ENCODE measurements at places on chromosomes 3 and 15. TPM values are rescaled to one million over a fixed set of nuclear protein-coding genes. Genes with fewer than 3 reads are reported as not detected.

GRCh38 chr3:119595639-119596334 is 1.9 kb upstream of the PLA1A start:
- DNase-seq: no peak

DNA sequence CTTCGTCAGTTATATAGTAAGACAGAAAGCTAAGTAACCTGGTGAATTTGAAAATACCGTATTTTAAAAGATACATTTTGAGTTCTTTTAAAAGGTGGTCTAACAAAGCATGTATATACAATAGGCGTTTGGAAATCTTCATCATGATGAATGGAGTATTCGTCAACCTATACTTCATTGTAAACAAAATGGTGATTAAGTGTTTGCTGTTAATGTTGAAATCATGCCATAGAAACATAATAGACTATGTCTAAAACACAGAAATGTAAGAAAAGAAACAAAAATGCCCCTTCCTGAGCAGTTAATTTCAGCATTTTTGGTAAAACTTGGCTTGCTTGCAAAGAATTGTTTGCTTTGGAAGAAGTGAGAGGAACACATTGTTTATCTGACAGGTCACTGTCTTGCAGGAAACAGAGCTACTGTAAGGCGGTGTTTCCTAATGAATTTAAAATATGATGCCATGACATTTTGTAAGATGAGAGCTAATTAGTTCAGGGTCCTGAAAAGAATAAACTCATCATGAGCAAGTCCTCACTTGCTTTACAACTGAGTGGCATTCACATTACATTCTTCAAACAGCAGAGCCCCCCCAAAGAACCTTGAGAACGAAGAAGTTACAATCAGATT is 126.7 kb downstream of the SERPINI1 start:
- no peak for DNase-seq

- no peak for DNase-seq
Observed at GRCh38 chr3:71453319-71453718, 130.2 kb downstream of the FOXP1 start.

DNA sequence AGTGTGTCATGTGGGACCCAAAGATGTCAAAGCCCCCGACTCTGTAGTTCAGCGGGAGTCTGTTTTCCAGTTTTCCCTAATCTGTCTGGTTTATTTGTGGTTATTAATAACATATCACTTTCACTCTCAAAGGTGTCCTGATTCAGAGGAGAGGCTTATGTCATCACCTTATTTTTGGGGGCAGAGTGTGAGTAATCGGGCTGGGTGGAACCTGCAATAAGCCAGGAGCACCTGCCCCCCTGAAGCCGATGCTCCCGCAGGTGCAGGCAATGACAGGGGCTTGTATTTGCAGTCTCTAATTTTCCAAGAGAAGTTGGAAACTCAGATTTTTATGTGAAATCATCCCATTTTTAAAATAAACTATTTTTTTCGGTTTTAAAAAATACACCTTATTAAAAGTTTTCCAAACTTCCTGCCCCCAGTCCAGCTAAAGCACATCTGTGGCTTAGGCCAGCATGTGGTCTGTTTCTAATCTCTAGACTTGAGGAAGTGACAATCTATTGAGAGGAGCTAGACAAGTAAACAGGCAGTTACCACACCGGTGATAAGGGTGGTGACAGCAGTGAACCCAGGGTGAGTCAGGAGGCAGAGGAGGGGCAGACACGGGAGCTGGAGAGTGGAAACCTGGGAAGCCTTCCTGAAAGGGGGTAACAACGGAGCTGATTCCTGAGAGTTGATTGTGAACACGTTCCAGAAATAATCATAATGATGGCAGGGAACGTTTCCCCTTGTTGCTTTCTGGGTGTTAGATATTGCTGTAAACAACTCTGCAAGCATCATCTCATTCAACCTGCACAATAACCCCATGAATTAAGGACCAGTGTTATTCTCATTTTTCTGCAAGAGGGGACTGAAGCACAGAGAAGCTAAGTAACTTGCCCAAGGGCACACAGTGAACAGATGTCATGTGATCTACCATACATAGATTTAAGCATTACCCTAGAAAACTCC is 37.2 kb downstream of the BHLHE40 start:
- no peak for DNase-seq

DNA sequence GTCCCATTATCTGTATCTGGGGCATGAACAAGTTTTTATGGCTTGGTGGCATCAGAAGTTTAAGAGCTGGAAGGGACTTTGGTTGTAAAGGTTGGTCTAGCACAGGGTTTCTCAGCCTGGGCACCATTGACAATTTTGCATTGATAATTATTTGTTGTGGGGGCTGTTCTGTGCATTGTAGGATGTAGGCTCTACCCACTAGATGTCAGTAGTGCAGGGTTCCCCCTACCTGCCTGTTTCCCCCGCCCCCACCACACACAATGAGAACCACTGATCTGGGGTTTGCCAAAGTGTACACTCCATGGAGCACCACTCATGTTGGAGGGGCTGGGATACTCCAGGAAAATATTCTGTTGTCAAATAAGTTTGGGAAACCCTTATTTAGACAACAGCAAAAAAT is 42.7 kb downstream of the PLCL2 start:
- no peak for DNase-seq

DNA sequence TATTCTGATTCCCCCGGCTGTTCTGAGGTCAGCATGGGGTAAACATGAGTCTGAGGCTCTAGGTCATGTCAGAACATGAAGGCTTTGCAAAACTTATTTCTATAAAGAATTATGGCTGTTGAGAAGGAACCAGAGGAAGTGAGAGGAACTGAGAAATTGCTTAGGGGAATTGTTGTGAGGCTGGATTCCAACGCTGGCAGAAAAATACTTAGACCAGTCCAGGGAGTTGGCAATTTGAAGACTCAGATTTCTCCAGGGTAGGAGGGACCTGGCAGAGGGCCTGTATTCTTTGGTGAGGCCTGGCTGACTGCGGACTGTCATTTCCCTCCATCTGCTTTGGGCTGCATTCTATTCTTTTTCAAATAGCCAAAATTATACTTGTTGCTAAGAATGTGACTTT is 155.5 kb downstream of the PLD1 start:
- DNase-seq: no peak

DNA sequence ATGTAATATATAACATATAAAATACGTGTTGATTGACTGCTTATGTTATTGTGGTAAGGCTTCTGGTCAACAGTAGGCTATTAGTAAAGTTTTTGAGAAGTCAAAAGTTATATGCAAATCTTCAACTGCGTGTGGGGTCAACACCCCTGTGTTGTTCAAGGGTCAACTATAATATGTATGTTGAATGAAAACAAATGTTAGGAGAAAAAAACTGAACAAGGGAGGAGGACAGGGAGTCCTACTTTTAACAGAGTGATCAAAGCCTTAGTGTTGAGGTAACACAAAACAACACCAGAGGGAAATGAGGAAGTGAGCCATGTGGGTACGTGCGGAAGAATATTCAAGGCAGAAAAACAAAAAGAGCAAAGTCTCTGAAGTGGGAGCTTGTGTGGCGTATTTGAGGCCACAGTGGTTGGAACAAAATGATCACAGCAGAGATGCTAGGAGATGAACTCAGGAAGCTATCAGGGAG is 62.5 kb downstream of the SFMBT1 start:
- DNase-seq: no peak

DNA sequence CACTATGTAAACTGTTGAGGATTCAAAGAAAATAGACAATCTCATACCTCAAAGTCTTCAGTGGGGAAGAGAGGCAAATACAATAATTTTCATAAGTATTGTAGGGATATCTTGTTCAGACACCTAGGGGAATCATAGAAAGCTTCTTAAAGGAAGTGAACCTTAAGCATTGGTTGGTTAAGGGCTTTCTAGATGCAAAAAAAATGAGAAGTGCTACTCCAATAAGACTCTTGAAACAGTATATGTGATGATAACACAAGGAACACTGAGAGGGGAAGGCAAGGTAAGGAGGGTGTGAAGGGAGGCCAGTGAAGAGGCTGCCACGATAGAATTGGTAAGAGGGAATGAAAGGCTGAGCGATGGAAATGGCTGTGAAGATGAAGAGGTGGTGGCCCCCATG is 104.1 kb downstream of the TPRG1 start:
- no peak for DNase-seq

GRCh38 chr15:78617076-78617475 is 3.7 kb downstream of the CHRNA3 start:
- DNase-seq: no peak

DNA sequence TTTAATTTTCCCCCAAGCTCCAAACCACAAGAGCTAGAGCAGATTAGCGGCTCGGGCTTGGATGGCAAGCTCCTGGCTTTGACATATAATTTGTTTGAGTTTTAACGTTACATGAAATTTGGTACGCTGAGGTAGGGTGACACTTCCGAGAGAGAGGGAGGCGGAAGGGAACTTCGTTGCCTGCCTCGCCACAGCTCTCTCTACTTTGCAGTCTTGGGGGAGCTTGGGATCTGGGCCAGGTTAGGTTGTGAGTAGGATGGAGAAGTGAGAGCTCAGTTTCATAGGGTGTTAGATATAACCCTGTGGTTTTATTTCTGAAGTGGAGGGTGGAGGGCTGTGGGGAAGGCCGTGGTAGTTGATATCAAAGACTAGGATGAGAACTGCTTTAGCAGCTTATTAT is 39.7 kb downstream of the LRTM1 start:
- no peak for DNase-seq

DNA sequence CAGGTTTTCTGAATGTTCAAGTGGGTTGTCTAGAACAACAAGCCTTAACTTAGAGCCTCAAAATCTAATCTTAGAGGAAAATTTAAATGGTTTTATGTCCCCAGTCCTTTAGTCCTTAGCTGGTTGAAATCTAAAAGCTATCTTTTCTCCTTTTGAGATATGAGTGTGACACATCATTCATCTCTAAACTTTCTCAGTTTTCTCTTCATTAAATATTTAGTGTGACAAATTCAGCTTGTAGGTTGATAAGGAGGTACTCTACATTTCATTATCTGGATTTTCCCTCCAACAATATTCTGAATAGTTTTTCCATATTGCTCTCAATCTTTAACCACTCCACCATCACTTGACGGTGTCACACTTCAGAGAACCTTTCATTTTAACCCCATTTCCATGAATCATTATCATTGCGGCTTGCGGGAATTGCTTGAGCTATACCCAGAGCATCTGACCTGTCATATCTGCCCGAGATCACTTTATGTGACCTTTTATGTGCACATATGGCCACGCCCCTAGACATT is 16.1 kb upstream of the ATP8B4 start:
- DNase-seq: peak; percentile 65

DNA sequence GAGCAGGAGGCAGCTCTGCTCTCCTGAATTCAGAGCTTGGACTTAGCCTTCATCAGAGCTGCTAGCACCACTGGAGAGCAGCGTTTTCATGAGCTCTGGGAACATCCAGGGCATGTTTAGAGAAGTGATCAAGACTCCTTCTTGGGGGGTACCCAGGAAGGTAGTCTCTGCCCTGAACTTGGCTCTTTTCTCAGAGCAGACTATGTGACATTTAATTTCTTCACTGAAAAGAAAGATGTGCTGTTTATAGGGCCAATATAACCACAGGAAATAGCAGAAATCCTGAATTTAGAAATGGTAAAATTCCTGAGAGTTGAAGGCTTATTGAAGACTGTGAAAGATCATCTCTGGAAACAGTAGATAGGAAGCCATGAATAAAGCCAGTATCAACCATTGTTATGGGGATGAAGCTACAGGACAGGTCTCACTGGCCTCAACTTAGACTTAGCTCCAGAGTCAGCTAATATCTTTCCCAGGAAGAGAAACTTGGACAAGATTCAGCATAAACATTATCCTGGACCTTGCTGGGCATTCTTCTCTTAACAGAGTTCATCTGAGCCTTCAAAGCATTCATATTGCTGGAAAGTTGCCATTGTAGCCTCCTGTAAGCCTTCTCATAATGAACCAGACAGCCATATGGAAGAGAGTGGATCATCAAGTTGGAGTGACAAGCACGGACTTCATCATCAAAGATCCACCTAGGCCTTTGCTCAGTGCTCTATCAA is 386.6 kb upstream of the THBS1 start:
- no peak for DNase-seq

DNA sequence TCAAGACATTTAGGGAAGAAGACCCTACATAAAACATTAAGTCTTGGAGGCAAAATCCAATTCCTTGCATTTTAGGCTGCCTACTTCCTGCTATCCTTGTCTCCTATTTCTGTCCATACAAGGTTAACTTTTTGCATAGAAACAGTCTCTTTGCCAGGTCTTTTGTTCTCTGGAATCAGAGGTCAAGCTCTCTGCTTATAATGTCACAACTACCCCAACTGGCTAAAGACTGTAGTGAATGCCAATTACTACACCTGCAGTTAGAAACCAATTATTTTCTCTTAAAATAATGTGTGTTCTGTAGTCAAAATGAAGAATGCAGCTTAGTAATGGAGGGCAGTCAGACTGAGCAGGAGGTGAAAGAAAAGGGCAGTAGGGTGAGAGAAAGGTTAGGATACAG is 856.2 kb downstream of the TUSC7 start:
- DNase-seq: no peak

CX3CR1 gene
- 5.8 TPM for total RNA-seq

FETUB gene
- not detected for total RNA-seq

GCSAM gene
- 5.3 TPM for total RNA-seq

BCHE gene
- not detected for total RNA-seq

INSYN1 gene
- total RNA-seq: not detected

CLDN16 gene
- total RNA-seq: not detected

ASB7 gene
- total RNA-seq: 18.9 TPM

All from natural killer cell treated with Interleukin-12 subunit alpha and Interleukin-12 subunit beta and Interleukin-15 and Interleukin-18, amount 100 ng/mL, for 72 hours (primary cell).